Head of caudate nucleus (tissue), 42 donors: ENCODE measurements at places on chromosomes 16 and 17.

DNA sequence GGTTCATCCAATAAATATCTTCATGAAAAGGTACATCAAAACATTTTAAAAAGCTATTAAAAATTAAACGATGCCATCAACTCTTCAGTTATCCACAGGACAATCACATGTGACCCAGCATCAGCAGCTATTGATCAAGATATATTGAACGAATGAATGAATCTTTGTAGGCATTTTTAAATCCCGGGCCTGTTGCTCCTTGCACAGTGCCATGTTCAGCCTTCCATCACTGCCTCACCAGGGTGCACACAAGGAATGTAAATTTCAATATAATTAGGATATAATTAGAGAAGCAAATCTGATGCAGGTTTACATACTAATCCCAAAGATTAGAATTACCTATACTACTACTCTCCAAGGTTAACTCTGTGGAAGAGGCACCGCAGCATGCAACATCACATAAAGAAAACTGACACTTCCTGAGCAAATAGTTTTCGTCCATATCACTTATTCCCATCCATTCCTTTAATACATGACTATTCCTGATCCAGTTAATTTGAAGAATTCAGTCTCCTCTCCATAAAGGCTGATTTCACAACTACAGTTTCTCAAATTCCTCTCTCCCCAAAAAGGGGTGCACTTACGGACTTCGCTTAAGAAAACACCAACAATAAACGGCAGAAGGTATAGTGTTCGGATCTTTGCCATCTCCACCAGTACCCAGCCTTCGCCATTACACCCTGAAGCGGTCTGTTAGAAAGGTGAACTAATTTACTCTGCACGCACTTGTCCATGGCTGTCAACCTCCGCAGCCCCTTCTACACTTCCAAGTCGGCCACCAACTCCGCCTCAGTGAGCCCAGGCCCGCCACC, 938 bp downstream of the NCOR1 start:
- no peak for DNase-seq

DNA sequence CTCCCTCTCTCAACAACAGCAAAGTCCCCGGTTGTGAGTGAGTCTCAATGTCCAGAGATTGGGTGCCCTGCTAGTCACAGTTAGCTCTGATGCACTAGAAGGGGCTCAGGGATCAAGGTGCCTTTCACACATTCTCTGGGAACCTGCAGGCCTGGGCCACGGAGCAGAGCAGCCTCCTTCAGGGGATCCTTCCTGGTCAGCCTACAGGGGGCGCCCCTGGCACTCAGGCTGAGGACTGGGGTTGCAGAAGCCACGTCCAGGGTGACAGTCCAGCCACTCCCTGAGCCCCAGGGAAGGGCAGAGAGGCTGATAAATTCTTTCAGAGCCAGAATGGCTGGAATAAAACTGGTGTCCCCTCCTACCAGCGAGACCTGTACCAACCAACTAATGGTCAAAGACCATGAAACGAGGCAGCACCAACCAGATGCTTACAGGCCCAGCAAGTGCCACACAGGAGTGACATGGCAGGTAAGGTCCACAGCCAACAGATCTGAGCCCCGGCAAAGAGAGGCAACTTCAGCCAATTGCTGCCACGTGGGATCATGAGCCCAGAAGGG, 43.5 kb downstream of the ST3GAL2 start:
- DNase-seq, result no peak

GRCh38 chr17:16141685-16142084, 73.6 kb downstream of the NCOR1 start:
- no peak for DNase-seq

DNA sequence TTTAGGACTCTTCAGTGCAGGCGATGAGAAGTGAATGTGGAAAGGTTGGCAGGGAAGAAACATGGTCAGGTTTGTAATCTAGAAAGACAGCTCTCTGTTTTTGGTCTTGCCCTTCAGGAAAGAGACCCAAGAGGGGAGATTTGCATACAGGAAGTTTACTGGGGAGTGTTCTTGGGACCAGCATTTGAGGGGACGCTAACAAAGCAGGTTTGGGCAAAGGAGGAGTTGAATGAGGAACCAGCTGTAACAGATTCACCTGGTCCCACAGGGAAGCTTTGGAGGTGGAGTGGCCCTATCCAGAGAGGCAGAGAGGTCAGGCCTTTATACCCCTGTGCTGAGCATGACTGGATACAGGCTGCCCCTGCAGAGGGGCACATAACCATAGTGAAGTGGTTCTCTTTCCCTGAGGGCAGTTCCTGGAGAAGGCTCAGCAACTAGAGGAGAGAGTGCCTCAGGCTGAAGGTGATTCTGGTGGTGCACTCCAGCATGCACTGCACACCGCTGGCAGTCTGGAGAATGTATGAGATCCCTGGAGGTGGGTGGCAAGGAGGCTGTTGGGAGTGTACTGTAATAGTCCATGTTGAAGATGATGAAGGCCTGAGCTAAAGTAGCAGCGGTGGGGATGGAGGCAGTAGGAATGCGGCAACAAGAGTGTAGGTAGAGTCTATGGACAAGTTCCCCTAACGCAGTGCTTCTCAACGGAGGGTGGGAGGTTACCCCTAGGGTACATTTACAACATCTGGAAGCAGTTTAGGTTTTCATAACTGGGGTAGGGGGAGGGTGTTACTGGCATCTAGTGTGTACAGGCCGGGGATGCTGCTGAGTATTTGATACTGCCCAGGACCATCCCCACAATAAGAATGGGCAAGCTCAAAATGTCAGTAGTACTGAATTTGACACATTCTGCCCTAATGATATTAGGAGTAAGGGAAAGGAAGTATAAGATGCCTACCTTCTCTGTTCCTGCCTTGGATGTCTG, 37.2 kb downstream of the MAP2K6 start:
- DNase-seq, result no peak

DNA sequence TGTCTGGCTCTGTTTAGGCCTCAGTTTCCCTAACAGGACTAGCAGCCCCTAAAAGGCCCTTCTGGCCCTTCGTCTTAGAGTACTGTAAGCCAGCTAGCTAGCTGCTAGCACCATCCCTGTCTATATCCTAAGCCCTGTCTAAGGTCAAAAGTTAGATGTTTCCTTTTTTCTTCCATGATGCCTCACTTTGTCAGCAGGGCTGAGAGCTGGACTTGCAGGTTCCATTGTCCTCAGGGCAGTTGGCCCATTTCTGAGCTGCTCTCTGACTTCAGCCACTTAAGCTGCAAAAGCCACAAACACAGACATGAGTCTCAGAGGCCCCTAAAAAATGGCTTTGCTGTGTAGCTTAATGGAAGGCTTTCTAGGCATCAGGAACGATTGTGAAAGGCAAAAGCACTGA, 187.7 kb downstream of the CBLN1 start:
- DNase-seq, result no peak

DNA sequence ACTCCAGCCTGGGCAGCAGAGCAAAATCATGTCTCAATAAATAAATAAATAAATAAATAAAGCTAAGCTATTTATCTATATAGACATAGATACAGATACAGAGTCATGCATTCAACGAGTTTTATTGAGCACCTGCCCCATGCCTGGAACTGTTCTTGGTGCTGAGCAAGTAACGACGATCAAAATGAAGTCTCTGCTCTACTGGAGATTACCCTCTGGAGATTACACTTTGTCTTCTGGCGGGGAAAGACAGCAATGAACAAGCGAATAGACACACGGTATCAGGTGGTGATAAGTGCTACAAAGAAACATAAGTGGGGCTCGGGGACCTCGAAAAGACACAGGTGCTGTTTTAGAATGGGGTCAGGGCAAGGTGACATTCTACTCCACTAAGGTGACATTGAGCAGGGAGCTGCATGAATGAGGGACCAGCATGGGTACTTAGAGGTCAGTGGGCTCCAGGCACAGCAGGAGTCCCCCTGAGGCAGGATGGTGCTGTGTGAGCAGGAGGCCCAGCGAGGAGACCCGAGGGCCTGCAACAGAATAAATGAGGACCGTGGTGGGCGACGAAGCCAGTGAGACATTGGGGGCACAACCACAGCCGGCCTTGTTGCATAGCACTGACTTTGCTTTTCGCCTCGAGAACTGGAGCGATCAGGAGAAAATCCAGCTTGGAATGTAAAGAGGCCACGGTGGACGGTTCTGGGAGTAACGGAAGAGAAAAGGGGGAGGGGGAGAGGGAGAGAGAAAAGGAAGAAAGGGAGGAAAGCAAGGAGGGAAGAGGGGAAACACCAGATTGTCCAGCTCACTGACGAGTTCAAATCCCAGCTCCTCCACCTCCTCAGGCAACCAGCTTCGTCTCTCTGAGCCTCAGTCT, 42.4 kb upstream of the MEAK7 start:
- DNase-seq, result no peak

- no peak for DNase-seq
Observed at GRCh38 chr16:9840761-9841665, 341.2 kb downstream of the GRIN2A start.

DNA sequence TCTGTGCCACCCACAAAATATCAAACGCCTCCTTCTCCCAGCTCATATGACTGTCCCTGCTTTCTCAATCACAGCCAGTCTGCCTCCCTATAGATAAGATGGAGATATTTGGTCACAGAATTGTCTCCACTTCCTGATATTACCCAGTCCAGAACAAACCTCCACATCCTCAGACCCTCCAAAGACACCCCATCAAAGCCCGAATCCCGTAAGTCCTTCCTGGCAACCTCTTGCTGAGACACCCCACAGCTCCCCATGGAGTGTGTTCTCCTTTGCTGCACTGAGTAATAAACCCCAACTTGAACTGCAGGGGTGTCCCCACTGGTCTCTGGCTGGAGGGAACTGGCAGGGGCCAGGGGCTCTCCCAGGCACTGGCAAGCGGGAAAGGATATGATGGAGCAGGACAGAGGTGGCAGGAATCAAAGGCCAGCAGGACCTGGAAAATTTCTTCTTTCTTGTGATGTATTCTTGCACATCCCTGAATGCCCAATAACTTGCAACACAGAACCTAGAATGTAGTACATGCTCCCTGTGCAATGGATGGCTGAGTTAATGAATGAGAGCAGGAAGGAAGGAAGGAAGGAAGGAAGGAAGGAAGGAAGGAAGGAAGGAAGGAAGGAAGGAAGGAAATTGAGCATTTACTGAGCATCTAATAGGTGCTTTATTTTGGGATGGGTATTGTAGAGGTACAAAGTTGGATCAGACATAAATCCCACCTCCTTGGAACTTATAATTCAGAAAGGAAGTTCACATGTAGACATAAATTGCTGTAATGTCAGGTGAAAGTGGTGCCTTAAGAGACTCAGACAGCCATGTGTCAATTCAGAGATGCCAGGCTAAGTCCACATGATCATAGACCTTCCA, 13.9 kb downstream of the TMEM114 start:
- no peak for DNase-seq

- peak; percentile 54 for DNase-seq
Observed at GRCh38 chr16:67244387-67245185, 2.7 kb downstream of the FHOD1 start.

DNA sequence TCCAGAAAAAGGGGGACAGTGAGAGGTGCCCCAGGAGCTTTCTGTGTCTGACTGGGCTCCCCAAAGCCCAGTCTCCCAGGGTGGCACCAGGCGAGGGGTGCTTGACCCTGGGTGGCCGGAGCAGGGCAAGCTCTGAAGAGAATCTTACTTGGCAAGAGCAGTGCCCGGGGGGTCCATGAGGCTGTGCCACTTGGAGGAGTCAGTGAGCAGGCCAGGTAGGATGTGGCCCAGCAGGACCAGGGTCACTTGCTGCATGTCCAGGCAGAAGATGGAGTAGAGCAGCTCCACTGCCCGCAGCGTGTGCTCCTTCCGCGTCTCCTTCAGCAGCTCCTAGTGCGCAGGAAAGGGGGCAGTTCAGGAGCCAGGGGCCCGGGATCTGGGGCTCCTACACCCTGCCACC, 7.3 kb downstream of the CSF3 start:
- DNase-seq, result no peak

- DNase-seq, result no peak
Observed at GRCh38 chr16:85078226-85078625, 34.0 kb downstream of the CIBAR2 start.

- no peak for DNase-seq
Observed at GRCh38 chr17:15366026-15366425, 24.6 kb upstream of the TEKT3 start.

DNA sequence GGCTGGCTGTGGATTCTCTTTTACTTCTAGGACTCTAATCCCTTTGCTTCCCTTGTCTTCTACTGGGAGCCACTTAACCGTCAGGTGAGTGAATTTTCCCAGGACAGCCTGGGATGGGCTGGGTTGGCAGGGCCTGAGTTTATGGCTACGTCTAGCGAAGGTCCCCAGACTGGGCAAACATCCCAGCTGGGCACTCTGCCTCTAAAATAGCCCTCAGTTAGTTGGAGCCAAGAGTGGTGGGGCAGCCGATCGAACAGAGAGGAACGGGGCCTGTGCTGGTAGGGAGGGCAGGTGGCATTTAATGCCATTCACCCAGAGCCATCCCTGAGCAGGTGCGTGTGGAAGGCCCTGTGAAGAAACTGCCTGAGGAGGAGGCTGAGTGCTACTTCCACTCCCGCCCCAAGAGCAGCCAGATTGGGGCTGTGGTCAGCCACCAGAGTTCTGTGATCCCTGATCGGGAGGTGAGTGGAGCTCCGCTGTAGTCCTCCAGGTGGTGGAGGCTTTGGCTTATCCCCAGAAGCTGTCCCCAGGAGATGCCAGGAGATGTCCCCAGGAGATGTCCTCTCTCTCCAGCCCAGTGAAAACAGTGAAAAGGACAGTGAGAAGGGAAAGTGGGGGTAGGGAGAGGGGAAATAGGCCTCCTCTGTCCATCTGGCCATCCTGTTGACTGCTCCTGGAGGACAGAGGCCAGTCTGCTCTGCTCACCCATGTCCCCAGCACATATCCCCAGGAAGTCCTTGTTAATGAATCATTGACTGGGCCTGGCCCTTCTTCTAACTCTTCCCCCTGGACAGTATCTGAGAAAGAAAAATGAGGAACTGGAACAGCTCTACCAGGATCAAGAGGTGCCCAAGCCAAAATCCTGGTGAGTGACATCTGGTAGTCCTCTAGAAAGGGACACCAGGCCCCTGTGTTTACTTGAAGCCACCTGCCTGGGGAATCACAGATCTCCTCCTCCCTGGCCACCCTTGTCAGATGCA, 4.4 kb downstream of the PNPO start:
- DNase-seq, result no peak

GRCh38 chr17:22138861-22139469, 446.6 kb downstream of the KCNJ18 start:
- DNase-seq, result no peak
